NCI-H2081 treated with DMSO at 0.1 percent for 48 hours (cell line): ENCODE measurements at places on chromosomes 6 and 20.

DNA sequence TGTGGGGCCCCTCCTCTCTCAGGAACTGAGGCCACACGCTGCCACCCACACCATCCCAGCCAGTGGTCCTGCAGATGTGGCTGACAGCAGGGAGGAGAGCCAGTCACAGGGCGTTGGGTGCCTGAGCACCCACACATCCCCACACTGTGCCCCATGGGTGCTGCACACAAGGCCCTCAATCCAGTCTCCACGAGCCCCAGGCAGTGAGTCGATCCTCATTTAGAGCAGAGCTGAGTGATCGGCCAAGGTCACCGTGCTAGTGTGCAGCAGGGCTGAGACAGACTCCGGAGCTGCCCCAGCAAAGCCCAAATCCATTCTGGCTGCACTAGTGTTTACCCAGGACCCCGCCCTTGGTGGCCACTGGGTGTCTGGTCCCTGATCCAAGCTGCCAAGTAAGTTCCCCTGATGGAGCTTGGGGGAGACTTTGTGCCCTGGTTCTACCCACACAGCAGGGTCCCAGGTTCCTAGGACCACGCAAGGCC lies 9.0 kb downstream of the C20orf203 start:
- no peak for DNase-seq

GRCh38 chr6:79441192-79441591 lies 96.0 kb downstream of the LCA5 start:
- no peak for DNase-seq

- DNase-seq = no peak
Measured at GRCh38 chr6:49514571-49515484, 15.1 kb downstream of the GLYATL3 start.

GRCh38 chr6:81806793-81807565 lies 54.5 kb upstream of the TENT5A start:
- no peak for DNase-seq

DNA sequence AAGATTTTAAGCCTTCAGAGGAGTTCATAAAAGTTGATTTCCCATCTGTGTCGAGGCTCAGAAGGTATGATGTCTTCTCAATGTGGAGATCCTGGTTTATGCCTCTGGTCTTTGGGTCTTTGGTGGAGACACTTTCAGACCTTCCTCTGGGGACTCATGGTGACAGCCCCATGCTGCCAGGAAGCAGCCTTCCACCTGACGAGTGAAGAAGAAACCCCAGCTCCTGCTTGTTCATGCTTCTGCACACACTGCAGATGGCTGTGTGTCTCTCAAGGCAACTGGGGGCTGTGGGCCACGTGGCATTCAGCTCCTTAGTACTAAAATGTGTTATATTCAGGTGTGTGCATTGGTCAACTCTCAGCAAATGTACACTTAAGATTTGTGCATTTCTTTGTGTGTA lies 4.9 kb upstream of the SCP2D1 start:
- no peak for DNase-seq

DNA sequence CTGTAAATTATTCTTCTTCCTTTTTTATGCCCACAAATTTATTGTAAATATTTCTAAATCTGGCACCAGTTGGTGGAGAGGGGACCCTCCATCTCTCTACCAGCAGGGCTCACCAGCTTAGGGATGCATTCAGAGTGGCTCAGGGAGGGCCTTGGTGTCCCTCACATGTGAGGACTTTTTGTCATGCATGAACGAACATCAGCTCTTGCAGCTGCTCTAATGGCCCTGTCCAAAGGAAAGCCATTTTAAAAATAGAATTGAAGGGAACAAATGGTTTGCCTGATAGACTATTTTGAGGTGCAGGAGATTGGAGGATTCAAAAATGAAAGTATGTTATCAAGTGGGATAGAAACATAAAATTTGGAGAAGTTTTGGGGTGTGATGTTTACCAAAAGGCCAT lies 37.5 kb upstream of the KLHL31 start:
- DNase-seq = no peak

GRCh38 chr20:19078448-19079373 lies 133.7 kb upstream of the SLC24A3 start:
- DNase-seq = no peak

DNA sequence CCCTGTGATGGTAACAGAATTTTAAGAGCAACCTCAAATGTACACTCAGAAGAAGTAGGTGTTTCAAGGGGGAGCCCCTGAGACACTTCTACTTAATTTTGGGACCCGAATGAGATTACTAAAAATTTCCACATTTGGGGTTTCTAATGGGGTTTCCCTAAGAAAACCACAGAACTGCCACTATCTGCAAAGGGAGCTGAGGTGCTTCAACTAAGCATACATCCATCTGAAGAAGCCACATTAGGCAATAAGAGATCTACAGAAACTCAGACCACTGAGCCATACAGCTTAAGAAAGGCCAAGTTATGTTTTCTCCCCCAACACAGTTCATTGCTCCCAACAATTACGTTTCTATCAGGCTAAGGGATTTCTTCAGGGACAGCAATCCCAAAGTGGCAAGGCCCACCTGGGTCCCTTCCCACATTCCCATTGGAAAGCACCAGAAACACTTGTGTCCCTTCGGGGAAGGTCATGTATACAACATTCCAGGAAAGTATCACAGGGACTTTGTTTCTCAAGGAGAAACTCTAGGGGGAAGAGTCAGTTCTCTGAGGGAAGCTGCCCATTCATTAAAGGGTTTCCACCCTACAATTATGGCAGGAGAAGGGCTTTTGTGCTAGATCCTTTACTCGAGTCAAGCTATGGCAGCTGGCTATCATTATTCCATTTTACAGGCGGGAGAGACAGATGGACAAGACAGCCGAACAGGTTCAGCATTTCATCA lies 5.0 kb downstream of the BCL2L1 start:
- no peak for DNase-seq

GRCh38 chr20:23938118-23938438 lies 50.5 kb downstream of the GGTLC1 start:
- DNase-seq = no peak

- DNase-seq = no peak
Measured at GRCh38 chr6:138907167-138907566, 80.9 kb downstream of the REPS1 start.

- no peak for DNase-seq
Measured at GRCh38 chr6:105739764-105740163, 336.9 kb upstream of the PREP start.

DNA sequence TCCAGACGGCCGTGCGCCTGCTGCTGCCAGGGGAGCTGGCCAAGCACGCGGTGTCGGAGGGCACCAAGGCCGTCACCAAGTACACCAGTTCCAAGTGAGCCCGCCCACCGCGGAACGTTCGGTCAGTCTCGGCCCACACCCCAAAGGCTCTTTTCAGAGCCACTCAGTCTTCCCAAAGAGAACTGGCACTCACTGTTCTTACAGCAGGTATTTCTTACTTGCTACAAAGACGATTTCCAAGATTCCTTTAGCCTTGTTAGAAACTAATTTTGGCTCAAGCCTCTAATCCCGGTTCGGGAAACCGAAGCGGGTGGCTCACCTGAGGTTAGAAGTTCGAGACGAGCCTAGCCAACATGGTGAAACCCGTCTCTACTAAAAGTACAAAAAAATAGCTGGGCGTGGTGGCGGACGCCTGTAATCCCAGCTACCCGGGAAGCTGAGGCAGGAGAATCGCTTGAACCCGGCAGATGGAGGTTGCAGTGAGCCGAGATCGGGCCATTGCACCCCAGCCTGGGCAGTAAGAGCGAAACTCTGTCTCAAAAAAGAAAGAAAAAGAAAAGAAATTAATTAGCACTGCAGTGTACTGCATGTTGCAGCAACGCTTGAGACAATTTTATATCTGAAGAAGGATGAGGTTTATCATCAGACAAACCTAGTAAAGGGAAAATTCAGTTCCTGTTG lies 73.1 kb downstream of the OR2B2 start:
- DNase-seq = no peak

- DNase-seq = no peak
Measured at GRCh38 chr20:23356203-23356602, 5.6 kb downstream of the NXT1 start.

DNA sequence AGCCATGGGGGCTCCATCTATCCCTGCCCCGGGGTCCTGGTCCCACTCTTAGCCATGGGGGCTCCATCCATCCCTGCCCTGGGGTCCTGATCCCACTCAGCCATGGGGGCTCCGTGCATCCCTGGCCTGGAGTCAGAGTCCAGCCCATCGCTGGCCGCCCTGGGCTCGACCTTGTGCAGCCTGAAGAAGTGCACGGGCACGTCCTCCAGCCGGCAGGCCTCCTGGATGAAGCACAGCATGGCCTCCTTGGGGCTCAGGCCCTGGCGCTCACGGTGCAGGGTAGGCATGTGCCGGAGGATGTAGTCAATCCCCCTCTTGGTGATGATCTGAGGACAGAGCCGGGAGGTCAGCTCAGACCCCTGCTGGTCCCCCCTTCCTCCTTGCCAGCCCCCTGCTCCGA lies 15.6 kb downstream of the FRMD1 start:
- no peak for DNase-seq

- peak; percentile 19 for DNase-seq
Measured at GRCh38 chr20:34047917-34048316, 54.2 kb downstream of the RALY start.

- DNase-seq = no peak
Measured at GRCh38 chr20:45094201-45094600, 6.7 kb downstream of the KCNS1 start.

DNA sequence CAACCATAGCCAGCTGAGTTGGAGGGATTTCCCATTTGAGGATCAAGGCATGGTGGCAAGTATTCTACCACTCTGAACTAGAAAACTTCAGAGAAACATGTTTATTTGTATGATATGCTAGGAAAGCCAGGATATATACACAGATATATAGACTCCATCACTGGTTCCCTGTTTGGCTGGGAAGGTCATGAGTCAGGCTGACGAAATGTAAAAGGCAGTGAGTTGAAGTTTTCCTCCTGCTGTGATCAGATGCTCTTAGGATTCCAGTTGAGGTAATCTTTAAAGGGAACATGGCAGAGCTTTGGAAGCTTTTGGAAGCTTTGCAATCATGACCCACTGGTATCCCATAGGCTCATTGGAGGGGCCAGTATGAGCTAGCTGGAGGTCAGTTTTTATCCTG lies 1369.1 kb downstream of the EPHA7 start:
- no peak for DNase-seq

GRCh38 chr20:64210656-64211369 lies 44.7 kb upstream of the PCMTD2 start:
- DNase-seq = no peak

GRCh38 chr6:17972978-17973622 lies 14.3 kb downstream of the KIF13A start:
- no peak for DNase-seq

DNA sequence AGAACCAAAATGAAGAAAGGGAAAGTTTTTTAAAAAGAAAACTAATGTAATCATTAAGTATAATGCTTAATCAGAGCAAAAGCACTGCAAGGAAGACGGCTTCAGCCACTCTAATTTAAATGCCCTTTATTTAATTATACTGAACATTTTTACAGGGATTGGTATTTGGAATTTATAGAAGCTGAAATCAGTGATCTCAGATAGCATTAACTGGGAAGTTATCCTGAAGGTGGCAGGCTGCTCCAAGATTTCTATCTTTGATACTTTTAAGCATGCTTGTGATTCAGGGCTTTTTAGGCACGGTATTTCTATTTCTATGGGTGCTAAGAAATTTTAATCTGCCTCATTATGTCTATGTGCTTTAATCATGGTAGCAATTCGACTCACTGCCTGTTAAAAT lies 1.3 kb upstream of the NDUFAF4 start:
- no peak for DNase-seq

GRCh38 chr6:8027965-8028651 lies 36.1 kb downstream of the BLOC1S5 start:
- no peak for DNase-seq

GRCh38 chr6:69105288-69105687 lies 470.2 kb downstream of the ADGRB3 start:
- no peak for DNase-seq

DNA sequence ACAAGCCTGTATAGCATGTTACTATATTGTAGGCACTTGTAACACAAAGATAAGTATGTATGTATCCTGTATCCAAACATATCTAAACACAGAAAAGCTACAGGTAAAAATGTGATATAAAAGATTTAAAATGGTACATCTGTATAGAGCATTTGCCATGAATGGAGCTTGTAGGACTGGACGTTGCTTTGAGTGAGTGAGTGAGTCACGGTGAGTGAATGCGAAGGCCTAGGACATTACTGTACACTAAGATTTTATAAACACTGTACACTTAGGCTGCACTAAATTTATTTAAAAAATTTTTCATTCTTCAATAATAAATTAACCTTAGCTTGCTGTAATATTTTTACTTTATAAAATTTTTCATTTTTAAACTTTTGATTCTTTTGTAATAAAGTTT lies 136.9 kb downstream of the NKAIN2 start:
- no peak for DNase-seq

DNA sequence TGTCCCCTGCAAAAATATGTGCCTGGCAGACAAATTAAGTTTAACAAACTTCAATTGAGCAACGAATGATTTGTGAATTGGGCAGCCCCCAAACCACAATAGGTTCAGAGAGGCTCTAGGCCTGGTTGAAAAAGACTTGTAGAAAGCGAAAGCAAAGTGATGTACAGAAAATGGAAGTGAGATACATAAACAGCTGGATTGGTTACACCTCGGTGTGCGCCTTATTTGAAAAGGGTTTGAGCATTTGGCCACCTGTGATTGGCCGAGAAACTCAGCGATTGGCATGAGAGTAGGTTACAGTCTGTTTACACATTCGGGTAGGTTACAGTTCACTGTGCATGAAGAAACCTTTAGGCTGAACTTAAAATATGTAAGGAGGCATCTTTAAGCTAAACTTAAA lies 136.9 kb downstream of the CD83 start:
- no peak for DNase-seq

- peak; percentile 46 for DNase-seq
Measured at GRCh38 chr6:69232911-69233448, 563.8 kb downstream of the LMBRD1 start.

GRCh38 chr6:167766986-167767714 lies 59.6 kb upstream of the AFDN start:
- DNase-seq = no peak

DNA sequence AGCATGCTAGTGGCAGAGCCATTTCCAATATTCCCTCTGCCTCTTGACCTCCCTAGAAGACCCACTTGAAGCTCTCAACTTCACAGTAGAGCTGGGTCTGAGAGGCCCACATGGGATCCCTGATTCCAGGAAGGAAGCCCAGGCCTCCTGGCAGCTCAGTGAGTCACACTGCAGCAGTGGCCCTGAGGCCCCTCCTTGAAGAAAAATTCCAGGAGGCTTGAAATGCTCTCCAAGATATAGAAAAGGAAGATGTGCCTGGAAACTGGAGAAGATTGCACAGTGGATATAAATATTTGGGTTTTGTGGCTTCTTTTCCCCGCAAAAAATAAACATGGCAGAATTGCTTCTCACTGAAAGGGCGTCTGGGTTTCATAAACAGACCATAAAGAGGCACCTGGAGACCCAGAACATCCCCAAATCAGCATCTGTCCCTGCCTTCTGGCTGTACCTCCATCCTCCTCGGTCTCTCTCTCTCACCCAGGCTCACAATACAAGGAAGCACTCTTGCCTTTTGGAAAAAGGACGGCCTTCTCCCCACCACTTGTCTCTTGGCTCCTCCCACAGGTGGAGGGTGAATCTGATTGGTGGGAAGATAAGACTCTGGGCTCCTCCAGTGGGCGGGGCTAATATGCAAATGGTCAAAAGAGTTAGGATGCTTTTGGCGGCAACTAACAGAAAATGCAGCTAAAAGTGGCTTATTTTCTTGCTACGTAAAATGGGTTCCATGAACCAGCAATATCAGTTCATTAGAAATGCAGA lies 200.0 kb upstream of the SULF2 start:
- no peak for DNase-seq

GRCh38 chr20:32110173-32110704 lies 725 bp downstream of the TM9SF4 start:
- DNase-seq = no peak
